ENCODE measurements at places on chromosomes 1 and 21. TPM values are rescaled to one million over a fixed set of nuclear protein-coding genes. Genes with fewer than 3 reads are reported as not detected.

Gene LHX8
- not detected for polyA plus RNA-seq

Gene CCDC185
- not detected for polyA plus RNA-seq

- no peak overlapping the region for H3K4me3 ChIP-seq
- H3K4me1 ChIP-seq: no peaks in the 10 kb centered on the region
- H3K27ac ChIP-seq: no peak overlapping the region
- no peaks in the 10 kb centered on the region for H3K27me3 ChIP-seq
These were observed 84.2 kb downstream of the SPSB1 start for GRCh38 chr1:9376886-9377333.

Gene HTR1D
- not detected for polyA plus RNA-seq

Gene SPATA45
- not detected for polyA plus RNA-seq

Measured in CD4-positive, alpha-beta memory T cell (primary cell).